ENCODE measurements at places on chromosomes 16 and 17.

- DNase-seq, result no peak
Measured at GRCh38 chr17:82110298-82110697, 12.3 kb upstream of the FASN start.

GRCh38 chr16:50696126-50696525, 2.7 kb downstream of the NOD2 start:
- DNase-seq, result no peak

GRCh38 chr17:44770166-44770925, 11.6 kb downstream of the ADAM11 start:
- DNase-seq, result no peak

DNA sequence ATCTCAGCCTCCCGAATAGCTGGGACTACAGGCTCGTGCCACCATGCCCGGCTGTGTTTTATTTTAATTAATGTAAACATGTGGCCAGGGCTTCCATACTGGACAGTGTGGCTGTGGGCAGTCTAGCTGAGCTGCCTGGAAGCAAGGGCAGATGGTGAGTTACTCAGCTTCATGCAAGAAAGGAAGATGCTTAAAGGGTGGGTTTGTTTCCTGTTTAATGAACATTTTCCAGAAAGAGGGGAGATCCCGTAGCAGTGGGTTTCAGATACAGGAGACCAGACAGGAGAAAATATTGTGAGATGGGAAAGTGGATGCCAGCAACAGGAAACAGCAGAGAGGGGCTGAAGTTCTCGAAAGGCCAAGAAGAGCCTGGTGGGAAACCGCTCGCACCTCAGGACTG, 7.3 kb downstream of the MAPK8IP3 start:
- DNase-seq, result no peak

GRCh38 chr17:40556884-40557414, 8.3 kb downstream of the CCR7 start:
- no peak for DNase-seq

DNA sequence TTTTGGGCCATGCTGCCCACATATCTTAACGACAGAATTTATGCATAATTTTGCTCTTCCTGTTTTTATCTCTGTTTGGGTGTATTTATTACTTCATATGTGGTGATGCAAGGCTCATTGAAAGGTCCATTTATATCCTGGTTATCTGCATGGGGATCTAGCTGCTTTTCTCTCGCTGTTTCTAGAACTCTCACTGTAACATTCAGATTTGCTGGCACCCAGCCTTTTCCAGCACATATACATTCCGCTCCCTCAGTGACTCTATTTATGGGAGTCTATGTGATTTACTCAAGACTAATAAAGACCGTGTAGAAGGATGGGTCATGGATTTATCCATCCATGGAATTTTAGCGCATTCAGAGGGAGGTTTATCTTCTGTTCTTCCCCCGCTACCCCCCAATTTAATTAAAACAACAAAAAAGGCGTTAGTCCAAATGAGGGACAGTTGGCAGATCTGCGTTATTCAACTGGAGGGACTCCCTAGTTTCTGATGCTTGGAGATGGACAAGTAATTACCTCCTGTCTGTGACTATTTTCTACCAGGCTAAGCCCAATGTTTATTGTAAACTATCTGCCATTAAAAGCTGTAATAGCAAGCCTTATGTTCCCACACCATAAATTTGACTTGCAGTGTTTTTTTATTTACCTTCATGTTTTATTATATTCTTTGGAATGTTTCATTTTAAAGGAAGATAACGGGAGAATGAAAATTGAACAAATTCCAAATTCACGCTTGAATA, 19.8 kb upstream of the MARCHF10 start:
- no peak for DNase-seq

- no peak for DNase-seq
Measured at GRCh38 chr16:85857406-85857805, 41.6 kb upstream of the IRF8 start.

- DNase-seq, result no peak
Measured at GRCh38 chr17:72142614-72143013, 21.8 kb downstream of the SOX9 start.

DNA sequence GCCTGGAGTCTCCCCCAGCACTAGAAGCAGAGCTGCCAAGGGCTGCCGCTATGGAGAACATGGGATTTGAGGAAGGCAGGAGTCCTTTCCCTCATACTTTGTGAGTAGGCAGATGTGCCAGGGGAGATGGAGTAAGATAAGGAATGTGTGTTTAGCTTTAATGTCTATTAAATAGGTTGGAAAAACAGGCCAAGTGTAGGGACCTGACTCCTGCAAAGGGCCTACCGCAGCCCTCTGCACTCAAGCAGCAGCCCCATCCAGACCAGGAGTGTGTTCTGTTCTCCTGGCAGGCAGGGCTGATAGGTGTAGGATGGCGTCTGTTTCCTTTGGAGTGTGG, 1.8 kb upstream of the MIF4GD start:
- no peak for DNase-seq

DNA sequence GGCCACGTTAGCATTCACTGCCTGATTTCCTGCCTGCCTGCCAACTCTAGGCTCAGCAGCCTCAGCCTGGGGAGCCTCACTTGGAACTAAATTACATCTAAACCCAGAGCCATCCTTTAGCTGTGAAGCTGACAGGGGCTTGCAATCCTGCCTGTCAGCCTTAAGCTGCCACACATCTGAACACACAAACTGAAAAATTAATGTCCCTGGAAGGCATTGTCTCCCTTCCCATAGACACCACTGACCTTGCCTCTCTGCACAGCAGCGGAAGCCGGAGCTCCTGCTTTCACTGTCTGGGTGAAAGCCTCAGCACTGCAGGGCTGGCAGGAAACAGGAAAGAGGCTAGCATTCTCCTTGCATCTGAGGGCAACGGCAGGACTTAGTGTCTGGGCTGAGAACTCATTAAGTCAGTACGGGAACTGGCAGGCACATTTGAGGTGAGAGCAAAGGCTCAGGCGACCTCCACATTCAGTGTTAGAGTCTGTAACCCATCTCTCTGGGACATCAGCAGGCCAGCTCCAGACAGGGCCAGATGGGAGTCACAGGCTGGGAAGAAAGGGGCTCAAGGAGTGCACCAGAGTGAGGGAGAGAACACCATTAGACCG, 452.4 kb upstream of the C16orf82 start:
- DNase-seq, result no peak

- DNase-seq, result no peak
Measured at GRCh38 chr16:58730724-58731370, 3.3 kb downstream of the GOT2 start.

DNA sequence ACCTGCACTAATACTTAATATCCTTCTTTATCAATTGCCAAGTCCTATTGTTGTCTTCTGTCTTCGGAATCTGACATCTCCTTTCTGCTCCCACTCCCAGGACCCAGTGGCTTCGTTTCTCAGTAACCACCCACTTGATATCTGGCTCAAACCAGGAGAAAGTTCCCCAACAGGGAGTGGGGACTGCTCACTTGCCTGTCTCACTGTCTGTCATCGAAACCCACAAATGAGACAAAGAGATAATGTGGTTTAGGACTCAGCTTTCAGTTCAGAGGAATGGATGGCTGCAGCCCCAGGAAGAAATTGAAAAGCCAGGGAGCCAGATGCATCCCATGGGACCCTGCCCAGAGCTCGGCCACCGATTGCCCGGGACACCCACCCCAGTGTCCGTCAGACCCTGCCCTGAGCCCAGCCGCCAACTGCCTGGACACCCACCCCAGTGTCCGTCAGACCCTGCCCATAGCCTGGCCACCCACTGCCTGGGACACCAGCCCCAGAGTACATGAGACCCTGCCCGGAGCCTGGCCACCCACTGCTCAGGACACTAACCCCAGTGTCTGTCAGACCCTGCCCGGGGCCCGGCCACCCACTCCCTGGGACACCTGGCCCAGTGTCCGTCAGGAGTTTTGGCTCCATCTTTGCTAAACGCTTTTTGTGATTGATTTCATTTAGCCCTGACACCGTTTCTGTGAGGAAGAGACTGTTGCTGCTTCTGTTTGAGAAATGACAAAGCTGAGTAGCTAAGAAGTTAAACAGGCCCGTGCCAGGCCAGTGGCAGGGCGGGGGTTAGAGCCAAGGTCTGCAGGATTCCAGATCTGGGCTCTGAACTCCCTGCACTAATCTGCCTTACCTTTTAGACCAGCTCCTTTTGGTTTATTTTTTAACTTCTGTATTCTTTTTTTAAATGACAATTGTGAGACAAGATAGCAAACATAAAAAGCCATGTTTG, 251.4 kb downstream of the PHKB start:
- DNase-seq, result no peak

DNA sequence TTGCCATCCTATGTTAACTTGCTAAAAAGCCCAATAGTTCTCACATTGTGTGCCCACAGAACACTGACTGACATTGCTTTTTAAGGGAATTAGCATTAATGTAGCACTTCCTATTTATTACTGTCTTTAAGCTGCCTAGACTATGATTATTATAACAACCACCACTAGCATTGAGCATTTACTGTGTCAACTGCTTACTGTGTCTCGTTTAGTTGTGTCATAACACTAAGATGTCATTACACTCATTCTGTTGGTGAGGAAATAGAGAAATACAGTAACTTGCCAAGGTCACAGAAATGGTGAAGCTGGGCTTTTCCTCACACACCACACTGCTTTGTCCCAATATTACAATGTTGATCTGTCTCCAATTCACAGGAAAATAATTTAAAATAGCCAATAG, 30.2 kb downstream of the TRIM25 start:
- DNase-seq, result no peak

DNA sequence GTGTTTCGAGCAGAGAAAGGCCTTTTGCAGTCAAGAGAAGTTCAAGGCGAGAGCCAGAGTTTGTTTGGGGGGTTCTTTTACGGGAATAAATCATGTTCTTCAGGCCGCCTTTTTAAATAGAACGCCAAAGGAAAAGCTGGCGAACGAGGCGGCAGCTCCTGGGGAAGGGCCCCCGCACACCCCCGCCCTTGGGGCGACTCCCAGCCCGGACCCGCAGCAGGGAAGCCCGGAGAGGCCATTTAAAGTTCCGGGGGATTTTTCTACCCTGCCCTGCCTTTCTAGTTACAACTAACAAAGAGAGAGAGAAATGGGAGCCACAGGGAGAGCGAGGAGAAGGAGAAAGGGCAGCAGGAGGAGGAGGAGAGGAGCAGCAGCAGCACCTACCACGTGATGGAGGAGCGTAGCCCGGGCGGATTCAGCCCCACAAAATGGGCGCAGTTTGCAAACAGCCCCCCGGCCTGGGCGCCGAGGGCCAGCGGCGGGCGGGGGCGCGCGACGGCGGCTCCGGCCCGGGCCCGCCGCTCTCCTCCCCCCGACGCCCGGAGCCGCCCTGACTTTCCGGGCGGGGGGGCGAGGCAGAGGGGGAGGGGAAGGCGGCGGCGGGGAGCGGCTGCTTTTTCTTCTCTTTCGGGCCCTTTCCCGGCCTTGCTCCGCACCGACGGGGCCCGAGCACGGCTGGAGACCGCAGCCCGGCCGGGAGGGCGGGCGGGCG, 634 bp downstream of the KANSL1 start:
- DNase-seq, result peak; percentile 26

All from activated CD4-positive, CD25-positive, alpha-beta regulatory T cell treated with anti-CD3 and anti-CD28 coated beads, Interleukin-2, amount 50 U/mL, for 16 hours (primary cell).